Osteoblast (primary cell): ENCODE measurements at places on chromosomes 3 and 15.

DNA sequence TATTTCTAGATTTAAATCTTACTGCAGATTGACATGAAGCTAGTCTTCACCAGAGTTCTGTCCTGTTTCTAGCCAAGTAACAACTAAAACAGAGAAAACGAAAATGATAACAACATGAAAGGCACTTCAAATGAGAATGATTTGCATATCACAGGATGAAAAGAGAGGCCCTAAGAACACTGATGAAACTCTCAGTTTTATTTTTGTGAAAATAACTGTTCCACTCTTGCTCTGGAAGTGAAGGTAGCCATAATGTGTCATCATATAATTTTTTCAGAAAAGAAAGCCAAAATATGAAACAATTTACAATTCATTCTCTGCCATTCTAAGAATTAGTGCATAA lies 274.4 kb downstream of the ADAMTSL3 start:
- no peak for DNase-seq

DNA sequence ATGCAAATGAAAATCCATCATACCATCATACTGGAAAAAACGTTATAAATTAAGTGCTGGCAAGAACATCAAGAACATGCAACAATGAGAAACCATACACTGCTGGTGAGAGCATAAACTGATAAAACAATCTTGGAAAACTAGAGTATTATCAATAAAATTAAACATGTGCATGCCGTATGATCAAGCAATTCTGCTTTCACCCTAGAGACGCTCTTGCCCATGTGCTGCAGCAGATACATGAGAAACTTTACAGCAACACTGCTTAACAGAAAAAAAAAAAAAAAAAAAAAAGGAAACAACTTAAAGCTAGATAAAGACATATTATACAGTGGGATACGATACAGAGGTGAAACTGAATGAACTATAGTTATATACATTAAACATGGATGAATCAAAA lies 21.8 kb downstream of the SPG11 start:
- no peak for DNase-seq

DNA sequence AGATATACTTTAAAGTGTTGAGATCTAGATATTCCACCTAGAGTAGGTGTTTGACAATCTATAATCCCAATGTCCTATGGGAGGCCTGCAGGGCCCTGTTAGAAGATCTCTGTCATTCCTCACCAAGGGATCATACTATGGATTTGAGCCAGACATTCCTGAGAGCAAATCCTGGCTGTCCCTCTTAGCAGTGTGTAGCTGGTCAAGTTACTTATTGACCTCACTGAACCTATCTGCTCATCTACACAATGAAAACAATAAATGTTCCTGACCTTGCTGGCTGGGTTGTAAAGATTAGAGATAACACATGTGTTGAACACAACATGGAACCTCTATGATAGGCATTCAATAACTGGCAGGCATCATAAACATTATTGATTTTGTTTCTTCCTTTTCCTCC lies 265.6 kb upstream of the ATP11B start:
- DNase-seq = no peak

GRCh38 chr15:78968114-78968513 lies 23.3 kb upstream of the CTSH start:
- DNase-seq = no peak
